ENCODE measurements at places on chromosomes 11 and 22.

DNA sequence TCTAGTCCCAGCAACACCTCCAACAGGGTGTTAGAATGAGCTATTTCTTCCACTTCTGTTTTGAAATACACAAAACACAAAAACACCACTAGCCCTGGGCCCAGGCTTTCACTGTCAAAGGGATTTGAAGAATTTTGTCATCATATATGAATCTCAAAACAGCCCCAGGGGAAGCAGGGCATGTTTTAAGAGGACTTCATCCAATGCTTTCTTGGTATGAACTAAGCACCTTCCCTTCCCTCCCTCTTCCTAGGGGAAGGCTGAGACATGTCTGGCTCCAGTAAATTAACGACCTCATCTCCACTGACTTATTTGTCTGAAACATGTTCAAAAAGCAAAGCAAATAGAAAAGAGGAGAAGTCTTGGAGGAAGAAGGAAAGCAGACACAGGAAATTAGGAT lies 75.7 kb upstream of the INCENP start:
- no peak for DNase-seq

DNA sequence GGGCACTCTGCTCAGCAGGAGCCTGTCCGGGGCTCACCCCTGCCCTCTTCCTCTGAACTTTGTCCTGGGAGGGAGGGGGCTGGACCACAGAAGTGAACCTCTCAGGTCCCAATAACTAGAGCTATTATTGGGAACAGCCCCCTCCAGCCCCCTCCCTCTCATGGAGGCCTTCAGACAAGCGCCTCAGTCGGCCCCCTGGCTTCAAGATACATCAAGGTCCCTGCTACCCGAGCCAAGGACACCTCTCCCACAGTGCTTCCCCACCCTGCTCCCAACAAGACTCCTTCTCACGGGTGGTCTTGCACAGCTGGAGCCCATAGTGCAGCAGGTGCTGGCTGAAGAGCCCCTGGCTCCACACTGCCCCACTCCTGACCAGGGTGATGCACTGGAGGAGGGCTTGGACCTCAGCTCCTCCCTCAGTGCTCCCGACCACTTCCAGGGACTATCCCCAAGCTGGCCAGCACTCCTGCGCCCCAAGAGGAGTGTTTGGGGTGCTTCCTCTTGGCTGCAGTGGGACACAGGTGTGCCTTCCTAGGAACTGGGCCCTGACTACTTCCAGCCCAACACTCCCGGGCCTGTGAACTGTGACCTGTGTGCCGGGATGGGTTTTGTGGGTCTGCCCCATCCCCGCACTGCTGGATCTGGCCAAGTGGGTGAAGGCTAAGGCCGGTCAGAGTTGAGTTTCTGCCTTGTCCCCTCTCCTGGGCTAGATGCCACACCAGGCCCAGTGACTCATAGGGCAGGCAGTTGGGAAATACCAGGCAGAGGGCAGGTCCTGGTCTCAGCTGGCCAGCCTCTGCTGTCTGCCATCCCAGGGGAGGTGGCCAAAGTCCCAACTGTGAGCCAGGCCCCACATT lies 2.2 kb downstream of the PNPLA2 start:
- DNase-seq = no peak

DNA sequence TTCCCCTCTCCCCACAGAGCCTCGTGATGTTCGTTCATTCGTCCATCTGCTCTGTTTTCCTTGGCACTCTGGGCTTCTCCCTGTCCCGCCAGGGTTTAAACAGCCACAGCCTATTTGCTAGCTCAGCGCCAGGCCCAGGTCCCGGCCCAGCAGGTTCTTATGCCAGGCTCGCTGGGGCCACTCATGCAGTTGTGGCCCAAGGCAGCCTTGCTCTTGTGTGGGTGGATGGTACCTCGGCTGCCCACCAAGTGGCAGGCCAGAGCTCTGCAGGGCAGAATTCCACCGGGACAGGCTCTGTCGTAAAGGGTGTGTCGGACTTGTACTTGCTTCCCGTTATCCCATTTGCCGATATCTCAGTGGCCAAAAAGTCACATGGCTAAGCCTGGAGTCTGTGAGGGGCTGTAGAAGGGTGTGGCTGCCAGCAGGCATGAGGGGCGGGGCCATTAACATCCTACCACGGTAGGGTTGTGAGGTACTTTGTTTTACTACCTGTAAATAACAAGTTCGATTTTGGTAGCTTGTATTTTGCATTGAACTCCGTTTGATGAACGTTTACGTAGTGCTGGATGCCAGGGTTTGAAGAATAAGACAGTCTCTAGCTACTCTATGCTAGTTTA lies 7.9 kb downstream of the FAM118A start:
- DNase-seq = no peak

DNA sequence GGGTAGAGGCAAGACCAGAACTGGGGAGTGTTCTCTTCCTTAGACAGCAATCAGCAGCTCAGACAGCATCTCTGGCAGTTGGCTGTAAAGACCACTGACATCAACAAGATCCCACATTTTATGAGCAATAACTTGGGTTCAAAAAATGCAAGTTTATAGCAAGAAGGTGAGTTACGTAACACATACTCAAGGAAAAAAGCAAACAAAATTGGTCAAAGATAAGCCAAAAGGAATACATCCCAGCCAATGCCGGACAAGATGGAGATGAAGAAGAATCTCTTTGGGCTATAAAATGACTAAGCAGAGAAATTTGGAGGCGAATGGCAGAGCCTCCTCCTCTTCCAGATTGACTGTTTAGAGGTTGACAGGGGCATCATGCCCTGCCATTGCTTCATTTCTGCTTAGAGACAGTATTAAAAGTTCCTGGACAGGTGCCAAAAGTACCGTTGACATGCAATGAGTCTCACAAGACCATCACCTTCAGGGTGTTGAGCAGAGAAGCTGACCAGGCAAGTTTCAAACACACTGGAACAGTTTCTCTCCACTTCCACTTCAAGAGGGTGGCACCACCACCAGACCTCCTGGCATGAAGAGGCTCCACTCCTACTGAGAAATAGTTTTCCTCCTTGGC lies 55.9 kb downstream of the ENDOD1 start:
- no peak for DNase-seq

GRCh38 chr11:106644824-106645223 lies 373.5 kb downstream of the GUCY1A2 start:
- no peak for DNase-seq

DNA sequence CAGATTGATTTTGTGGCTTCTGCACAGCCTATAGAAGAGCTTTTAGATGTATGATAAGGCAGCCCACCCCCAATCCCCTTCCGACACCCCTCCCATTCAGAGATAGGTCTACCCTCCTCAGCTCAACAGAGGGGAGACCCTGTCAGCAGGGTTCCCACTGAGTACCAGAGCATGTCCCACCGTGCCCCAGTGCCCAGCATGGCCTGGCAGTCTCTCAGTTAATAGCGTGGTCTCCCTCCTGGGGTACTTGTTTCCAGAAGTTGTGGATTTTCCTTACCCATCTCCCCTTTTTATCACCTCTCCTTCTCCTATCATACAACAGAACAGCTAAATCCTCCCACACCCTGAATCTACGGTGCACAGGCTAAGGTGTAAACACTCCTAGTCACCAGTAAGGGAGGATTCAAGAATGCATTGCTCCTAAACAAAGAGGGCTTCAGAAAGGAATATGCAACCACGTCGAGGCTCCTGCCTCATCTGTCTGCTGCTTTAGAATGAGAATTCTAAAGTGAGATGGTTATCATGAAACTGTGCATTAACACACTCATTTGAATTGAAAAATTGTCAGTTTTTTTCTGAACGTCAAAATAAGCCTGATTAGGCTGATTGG lies 6.7 kb downstream of the PLAAT2 start:
- no peak for DNase-seq

DNA sequence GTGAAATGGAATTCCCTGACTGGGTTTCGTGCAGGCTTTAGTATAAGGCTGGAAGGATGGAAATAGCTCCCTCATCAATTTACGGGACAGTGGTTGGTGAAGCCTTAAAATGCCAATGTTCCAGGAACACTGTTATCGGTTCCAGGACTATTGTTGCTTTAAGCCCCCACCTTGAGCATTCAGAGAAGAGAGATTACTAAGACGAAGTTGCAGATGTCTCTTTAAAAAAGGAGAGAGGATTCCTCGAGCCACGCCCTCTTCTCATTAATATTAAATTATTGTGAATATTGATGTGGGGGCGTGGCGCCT lies 195 bp upstream of the CREB3L1 start:
- DNase-seq = no peak

GRCh38 chr11:19089421-19089820 lies 27.5 kb upstream of the ZDHHC13 start:
- no peak for DNase-seq

DNA sequence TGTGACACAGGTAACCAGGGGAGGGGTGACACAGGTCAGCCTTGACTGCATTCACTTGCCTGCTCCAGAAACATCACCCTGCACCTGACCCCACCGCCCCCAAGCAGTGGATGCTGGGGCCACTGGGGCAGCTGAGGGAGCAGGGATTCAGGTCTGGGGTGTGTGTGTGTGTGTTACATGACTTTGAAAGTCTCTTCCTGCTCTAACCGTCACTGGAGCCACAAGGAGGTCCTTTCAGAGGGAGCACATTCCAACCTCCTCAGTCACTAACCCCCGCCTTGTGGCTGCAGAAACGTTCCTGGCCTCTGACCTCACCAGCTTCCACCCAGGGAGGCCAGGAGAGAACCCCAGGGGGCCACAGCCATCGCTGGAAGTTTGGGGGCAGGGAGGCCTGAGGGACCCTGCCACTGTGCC lies 2.9 kb upstream of the FOSL1 start:
- DNase-seq = no peak

- no peak for DNase-seq
Measured at GRCh38 chr11:24082860-24083259, 414.0 kb upstream of the LUZP2 start.

DNA sequence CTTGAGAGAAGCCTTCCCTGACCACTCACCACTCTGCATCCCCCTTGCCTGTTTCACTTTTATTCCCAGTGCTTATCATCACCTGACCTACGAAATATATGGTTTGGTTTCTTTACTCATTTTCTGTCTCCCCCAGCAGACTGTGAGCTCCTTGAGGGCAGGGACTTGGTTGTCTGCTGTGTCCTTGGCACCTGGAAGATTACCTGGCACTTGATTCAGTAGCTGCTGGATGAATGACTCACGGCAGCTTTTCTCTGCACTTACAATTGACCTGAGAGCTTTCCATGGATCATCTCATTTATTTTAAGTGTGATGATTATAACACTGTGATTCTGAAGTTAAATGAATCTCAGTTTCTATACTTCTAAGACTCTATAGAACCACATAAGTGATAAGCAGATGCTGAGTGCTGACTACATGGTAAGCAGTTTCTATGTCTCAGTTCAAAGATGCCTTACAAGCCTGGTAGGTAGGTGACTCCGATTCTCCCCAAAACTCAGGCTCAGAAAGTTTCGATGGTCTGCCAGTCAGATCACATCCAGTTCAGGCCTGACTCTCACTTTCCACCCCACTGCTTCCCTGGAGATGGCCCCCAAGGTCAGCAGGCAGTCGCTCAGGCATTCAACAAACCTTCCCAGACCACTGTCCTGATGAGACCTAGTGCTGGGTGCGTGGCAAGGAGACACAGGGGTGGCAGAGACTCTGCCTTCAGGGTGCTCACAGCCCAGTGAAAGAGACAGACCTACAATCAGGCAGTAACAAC lies 11.6 kb downstream of the IL2RB start:
- DNase-seq = no peak

DNA sequence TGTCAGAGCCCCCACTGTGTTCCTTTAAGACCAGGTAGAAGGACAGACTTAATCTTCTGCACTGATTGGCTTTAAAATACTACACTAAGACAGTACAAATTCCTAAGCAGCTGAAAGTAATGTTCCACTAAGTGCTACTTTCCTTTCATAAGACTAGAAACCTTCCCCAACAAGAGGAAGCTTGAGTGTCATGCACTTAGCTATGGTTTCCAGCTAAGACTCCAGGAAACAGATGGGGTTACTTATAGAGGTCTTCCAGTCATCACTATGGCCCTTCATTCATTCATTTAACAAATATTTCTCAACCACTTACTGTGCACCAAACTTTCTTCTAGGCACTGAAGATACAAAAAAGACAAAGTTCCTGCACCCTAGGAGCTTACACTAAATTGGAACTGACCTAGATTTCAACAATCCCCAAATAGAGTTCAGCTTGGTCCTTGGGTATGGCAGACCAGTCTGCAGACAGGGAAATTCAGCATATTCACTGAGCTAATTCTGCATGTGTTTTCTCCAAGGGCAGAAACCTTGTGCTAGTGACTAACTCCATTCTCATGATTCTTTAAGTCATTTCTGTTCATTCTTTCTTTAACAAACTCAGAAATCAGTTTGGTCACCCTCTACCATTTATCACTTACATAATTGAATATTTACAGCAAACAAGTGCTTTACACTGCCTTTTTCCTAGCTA lies 178.4 kb upstream of the MTNR1B start:
- DNase-seq = no peak

DNA sequence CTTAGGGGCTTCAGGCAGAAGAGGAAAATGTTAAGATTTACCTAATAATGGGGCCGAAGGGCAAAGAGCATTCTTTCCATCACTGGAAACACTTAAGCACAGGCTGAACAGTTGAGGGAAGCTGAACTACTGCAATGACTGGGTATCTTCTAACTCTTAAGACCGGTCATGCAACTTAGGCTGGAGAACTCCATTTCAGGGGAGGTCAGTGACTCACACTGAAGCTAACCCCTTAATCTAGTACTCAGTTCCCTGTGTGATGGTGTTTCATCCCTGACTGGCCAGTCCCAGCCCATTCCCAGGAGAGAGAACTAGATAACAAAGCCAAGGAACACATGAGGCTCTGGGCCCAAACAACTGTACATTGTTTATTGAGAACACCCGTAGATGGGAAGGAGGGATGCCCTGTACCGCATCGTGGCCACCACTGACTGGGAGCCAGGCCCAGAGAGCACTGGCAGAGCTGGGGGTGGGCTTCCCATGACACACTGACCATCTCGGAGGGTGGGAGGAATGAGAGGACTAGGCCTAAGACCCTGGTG lies 10.5 kb downstream of the RPL27A start:
- DNase-seq = no peak

GRCh38 chr11:100863080-100863581 lies 176.0 kb downstream of the ARHGAP42 start:
- no peak for DNase-seq

DNA sequence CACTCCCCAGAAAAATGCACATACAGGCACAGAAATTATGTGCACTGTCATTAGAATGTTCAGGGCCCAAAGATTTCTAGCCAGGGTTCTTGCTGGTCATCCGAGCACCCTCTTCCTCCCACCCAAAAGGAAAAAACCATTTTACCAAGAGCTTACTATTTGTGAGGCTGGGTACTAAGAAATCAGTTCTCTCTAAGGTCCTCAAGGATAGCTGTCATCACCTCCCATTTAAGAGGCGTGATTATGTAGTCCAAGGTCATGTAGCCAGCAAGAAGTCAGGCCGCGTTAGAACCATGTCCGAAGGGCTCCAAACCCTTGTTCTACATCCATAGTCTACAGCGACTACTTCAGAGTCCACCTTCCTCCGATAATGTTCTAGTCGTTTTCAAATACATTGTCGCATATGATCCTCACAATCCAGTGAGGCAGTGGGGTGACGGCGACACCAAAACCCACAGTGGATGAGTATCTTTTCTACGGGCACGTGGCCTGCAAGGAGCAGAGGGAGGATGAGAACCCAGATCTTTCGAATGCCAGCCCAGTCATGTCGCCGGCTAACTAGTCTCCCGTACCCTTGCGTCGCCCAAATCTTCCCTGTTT lies 634 bp downstream of the TIMM8B start:
- no peak for DNase-seq

All from vagina (tissue), 2 donors.